ENCODE measurements at places on chromosomes 3 and 15.

- DNase-seq, result no peak
Measured at GRCh38 chr3:4350789-4351163, 47.6 kb downstream of the SETMAR start.

- DNase-seq, result no peak
Measured at GRCh38 chr3:17140670-17141505, 256.1 kb downstream of the PLCL2 start.

GRCh38 chr15:68375191-68375631 is 56.8 kb downstream of the ITGA11 start:
- no peak for DNase-seq

DNA sequence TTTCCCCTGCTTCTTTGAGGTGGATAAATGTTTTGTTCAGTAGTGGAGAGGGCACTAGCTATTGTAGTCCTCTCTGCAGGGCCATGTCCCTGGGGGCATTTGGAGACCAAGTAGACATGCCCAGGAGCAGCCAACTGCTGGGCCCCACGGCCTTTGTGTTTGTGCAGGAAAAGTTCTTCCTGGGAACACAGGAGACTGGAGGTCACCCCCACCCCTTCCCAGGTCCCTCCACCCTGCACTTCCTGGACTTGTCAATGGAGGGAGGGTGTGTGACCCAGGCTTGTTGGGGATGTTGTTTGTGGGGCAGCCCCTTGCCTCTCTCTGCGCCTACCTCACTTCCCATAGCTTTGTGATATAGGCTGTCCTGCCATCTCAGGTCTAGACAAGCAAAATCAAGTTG is 317.0 kb upstream of the LRRFIP2 start:
- no peak for DNase-seq

DNA sequence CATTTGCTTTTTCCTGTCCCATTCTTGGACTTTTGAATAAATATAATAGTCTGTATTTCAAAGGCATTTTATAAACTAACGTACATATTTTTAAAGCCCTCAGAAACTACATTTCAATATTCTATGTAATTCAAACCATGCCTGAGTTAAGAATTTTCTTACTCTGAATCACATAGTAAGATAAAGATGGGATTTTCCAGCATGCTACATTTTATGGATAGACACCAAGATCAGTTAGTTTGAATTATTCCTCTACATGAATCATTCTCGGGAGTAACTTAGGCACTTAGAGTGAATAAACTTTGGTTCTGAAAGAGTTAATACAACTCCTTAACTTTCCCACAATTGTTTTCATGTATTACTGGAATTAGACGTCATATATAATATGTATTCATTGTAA is 713.3 kb upstream of the CBLB start:
- DNase-seq, result no peak

- no peak for DNase-seq
Measured at GRCh38 chr15:25943831-25944230, 80.7 kb upstream of the ATP10A start.

DNA sequence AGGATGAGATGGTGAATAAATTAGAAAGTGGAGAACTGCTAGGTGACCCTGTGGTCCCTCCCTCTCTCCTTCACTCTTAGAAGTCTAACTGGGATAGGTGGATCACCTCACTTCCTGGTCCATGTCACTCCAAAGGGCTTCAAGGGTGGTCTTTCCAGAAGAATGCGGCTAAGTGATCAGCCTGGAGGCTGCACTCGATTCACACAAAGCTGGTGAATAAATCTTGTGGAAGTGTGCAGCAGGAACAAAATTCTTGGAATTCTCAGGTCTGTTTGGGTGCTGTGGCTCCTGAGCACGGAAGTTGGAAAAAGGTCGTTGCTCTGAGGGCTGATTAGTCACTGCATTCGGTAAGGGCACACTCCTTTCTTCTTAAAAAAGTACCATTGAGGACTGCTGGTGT is 46.3 kb downstream of the GASK1A start:
- DNase-seq, result no peak

DNA sequence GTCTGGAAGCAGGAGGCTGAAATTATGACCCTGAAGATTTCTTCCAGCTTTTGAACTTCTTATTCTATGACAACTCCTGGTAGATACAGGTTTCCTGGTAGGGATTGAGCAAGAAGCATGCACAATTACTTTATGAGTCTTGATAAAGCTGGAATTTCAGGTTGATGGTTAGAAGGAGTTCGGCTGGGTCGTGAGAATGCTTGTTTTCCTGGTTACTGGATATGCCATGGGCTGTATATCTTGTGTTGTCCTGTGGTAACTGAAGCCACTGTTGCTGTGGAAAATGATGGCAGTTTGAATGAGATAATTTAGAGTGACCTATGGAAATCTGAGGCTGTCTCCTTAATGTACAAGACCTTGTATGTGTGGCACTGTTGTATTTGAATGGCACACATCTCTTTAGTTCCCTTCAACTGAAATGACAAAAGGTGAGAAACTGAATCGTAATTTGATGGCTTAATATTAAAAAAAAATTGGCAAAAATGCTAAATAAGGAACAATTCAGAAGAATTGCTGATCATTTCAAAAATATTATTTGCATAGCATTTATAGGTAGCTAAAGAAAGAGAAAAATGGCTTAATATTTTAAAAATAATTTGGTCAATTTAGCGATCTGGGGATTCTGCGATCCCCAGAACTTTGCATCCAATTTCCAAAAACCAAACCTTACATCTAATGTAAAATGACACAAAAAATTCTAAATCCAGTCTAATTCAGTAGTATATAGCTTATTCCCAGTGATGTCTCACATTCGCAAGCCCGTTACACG is 1.1 kb upstream of the UBE2E1 start:
- DNase-seq, result no peak

GRCh38 chr15:57832183-57832582 is 125.7 kb downstream of the POLR2M start:
- no peak for DNase-seq

- DNase-seq, result no peak
Measured at GRCh38 chr3:105527949-105528348, 161.2 kb downstream of the ALCAM start.

GRCh38 chr3:43999728-44000319 is 241.9 kb upstream of the TOPAZ1 start:
- DNase-seq, result no peak

GRCh38 chr15:71716990-71717389 is 93.4 kb upstream of the NR2E3 start:
- no peak for DNase-seq

DNA sequence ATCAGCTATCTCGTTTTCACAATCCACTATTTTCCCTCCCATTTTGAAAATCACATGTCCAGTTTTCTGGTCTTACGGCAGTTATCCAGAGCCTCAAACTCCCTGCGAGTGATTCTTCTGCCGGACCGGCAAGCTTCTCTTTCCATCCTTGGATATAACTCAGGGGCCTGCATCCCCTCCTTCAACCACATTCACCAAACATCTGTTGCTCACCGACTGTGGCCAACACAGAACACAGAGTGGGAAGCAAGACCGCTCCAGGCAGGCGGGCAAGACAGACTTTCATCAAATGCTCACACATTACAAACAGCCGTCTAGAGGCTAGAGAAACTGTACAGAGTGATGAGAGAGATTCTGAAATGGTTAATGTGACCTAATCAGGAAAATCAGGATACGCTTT is 7.6 kb upstream of the SLC12A8 start:
- no peak for DNase-seq

DNA sequence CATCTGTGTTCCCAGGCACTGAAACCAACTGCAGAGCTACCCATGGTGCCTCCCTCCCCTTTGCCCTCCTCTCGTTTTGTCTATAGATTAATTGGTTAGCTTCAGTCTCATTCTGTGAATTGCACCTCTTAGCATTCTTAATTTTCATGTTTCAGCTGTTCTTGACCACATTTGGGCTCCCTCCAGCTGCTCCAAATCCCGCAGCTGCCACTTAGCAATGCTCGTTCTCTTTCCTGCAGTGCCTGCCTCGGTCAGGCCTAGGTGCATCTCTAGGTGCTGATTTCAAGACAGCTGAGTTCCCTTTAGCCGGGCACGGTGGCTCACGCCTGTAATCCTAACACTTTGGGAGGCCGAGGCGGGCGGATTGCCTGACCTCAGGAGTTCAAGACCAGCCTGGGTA is 47.0 kb upstream of the SMAD3 start:
- DNase-seq, result no peak

- DNase-seq, result no peak
Measured at GRCh38 chr15:47184908-47185801, 532.1 kb upstream of the SEMA6D start.

GRCh38 chr15:79943820-79944219 is 27.2 kb downstream of the BCL2A1 start:
- DNase-seq, result no peak

- no peak for DNase-seq
Measured at GRCh38 chr3:132421832-132422231, 4.5 kb downstream of the DNAJC13 start.

DNA sequence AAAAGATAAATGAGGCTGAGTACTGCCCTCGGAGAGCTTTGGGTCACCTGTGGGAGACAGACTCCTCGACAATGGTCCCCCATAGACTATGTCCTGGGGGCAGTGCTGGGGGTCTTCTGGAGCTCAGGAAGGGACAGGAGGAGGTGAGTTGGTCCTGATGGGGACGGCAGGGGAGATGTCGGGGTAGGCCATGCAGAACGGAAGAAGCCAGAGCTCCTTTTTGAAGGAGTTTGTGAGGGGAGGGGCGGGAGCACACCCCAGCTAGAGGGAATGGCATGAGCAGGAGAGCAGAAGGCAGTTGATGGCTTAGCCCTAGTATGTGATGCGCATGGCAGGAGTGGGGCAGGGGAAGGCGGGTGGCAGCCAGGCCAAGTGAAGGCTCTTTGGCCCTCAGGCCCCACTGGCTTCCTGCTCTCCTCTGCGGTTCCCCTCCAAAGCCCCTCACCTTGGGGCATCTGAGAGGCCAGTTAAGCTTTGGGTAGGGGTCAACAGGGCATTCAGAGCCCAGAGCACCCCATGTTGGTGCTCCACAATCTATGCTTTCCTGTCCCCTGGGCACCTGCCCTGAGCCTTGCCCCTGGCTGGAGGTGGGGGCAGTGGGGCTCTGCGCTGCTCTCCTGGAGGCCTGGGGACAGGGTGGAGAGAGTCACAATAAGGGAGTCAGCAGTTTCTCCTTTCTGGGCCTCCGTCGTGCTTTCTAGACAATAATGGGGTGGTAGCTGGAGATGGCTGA is 179.3 kb downstream of the SMAD6 start:
- DNase-seq, result no peak

DNA sequence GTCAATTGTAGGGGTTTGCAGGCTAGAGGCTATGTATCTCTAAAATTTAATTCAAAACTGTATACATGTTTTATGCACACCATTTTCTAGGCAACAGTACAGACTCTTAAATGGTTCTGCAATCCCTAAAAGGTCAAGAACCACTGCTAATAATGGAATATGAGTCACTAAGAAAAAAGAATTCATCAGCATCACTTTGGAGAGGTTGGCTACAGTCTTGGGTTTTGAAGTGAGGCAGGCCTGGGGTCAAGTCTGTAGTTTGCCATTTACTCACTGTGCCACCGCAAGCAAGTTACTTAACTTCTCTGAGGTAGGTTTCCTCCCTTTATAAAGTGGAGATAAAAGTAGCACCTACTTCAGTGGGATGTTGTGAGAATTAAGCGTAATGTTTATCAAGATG is 33.7 kb downstream of the THRB start:
- no peak for DNase-seq

DNA sequence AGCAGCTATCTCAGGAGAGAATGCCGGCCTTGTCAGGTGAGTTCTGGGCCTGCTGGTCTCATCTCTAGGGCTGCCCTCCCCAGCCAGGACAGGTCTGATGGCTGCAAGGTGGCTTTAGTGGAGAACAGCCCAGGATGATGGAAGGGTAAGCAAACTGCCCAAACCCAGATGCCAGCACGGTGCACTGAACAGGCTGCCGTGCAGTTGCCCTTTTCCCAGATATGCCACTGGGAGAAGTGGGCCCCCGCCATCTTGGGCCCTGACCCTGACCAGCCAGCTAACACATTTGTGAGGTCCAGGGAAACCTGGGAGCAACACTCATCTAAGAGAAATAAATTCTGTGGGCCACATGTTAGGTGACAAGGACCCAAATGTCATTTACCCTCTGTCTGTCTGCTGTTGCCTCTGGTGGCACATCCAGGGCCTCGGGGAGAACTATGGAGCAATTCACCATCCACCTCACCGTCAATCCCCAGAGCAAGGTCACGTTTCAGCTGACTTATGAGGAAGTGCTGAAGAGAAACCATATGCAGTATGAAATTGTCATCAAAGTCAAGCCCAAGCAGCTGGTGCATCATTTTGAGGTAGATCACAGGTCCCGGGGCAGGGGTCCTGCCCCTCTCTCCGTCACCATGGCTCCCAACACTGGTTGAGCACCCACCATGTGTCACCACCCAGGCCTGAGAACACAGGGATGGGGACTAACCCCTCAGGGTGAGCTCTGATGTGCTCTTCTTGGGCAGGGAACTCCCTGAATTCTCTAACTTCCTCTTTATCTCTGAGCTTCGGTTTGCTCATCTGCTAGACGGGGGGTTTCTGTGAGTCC is 1.8 kb downstream of the ITIH1 start:
- no peak for DNase-seq

Data from activated CD8-positive, alpha-beta memory T cell treated with anti-CD3 and anti-CD28 coated beads for 1 hour (primary cell).